GM12864 (cell line): ENCODE measurements at places on chromosomes 5 and 9.
A peak's percentile ranks its signal among the peaks of the same experiment; 100 is the strongest.

- peak; percentile 40 for DNase-seq
Observed at GRCh38 chr9:105385381-105385985, 62.4 kb upstream of the FSD1L start.

DNA sequence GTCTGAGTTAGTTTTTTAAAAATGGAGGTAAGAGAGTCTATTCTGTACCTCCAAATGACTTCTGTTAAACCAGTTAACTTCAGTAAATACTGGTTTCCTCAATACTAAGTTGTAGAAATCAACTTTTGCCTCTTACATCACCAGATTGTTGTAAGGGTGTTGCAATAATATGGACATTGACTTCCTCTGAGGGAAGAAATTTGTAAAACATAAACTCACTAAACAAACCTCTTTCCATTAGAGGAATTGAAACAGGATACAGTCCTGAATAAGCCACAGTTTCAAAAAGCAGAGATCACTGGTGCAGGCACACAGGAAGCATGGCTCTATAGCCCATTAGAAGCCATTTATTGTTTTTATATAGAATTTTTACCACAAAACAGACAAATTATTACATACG lies 32.7 kb upstream of the SLCO6A1 start:
- no peak for DNase-seq

GRCh38 chr5:91423871-91424270 lies 40.8 kb upstream of the ARRDC3 start:
- no peak for DNase-seq

DNA sequence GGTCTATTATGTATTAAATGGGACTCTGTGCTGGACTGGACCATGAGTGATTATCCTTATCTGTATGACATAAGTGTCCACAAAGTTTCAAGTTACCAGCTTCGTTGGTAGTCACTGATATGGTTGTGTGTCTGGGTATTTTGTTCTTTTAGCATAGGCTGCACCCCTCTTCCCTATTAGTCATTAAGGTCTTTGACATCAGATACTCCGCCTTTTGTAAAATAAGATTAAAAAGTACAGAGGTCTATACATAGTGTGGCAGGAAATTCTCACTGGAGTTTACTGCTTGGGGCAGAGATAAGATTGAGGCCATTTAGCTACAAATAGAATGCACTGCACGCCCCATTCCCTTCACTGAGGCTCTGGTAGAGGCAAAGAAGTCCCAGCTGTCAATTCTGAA lies 99.4 kb downstream of the TMEM215 start:
- DNase-seq = no peak

GRCh38 chr9:104766025-104766424 lies 2.1 kb downstream of the NIPSNAP3B start:
- no peak for DNase-seq
